NCI-H2081 (cell line): ENCODE measurements at places on chromosomes 2 and 18.

DNA sequence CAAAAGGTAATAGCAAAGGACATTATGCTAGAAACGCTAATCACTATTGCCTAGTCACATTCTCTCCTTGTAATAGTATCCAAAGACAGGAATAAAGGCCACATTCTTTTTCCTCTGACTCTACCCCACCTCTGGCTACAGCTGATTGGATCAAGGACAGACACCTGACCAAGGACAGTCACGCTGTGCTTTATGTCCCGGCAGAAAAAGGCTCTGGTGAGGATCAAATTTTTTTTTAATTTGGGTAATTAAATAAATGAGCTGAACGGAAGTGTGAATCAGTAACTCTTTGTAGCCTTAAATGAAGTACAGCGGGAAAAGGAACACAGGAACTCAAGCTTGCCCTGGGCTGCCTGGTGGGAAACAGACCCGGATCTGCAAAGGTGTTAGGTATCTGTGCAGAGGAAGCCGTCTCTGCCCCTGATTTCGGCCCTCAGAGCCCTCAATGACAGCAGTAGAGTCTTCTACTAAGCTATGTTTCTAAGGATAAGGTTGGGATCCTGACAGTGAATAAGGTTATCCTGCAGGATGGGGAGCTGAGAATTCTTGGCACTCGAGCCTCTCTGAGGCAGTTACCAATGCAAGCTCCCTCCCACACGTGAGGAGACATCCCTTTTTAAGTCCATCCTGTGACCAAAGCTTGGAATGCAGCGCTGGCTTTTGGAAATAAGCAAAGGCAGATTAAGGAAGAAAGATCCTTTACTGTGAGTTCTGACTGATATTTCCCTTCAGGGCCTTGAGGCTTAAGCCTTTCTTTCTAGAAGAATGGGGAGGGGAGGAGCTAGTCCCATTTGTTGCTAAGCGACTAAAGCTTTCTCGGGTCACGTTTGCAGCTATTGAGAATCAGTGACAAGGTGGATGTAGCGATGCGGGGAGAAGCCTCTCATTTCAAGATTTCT lies 37.8 kb upstream of the IKZF2 start:
- no peak for DNase-seq

DNA sequence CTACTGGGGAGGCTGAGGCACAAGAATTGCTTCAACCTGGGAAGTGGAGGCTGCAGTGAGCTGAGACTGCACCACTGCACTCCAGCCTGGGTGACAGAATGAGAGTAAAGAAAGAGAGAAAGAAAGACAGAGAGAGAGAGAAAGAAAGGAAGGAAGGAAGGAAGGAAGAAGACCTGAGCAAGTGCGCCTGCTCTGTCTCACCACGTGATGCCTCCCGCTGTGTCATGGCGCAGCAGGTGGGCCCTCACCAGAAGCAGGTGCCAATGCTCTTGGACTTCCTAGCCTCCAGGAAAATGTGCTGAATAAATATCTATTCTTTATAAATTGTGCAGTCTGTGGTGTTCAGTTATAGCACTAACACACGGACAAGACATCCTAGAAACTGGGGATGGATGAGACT lies 270.0 kb downstream of the CYP26B1 start:
- no peak for DNase-seq

DNA sequence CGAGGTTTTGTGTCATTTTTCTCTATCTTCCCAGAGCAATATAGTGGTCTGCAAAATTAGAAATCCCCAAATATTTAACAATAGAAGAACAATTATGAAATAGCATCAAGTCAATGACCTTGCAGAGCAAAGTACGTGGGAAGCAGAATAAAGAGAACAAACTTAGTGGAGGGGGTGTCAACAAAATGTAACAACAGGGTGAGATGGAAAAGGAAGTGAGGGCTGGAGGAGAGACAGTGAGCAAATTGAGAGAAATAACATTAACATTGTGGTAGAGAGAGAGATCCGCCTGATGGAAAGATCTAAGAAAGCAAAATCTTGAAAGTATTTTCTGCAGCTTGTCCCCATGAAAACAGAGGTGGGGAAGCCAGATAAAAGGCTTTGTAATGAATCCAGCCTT lies 23.4 kb downstream of the ARHGAP15 start:
- DNase-seq = no peak

DNA sequence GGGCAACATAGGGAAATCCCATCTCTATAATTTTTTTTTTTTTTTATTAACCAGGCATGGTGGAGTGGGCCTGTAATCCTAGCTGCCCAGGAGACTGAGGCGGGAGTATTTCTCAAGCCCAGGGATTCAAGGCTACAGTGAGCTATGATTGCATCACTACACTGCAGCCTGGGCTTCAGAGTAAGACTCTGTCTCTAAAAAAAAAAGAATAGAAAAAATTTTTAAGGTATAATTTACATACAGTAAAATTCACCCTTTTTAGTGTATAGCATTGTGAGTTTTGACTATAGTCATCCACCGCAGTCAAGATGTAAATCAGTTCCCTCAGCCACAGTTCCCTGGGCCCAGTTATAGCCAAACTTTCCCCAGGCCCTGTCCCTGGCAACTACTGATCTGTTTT lies 57.1 kb upstream of the MSH6 start:
- DNase-seq = no peak

DNA sequence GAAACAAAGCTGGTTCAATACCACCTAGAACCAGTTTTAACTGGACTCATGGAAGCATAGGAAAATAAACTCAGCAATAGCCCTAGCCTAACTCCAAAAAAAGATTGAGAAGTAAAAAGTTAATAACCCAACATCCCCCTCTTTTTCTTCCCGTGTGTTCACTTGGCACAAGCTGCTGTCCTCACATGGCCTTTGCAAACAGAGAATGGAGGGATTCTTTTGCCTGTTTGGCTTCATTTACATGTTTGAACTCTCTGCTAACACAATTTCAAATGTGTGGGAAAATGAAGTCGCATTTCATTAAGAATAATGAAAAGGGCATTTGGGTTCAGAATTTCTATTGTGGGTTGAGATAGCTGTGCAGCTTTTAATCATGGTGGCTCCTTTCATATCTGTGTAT lies 589.2 kb upstream of the LRRTM1 start:
- DNase-seq = no peak

- no peak for DNase-seq
These were observed 35.3 kb downstream of the NCKAP5 start for GRCh38 chr2:133532919-133533318.

DNA sequence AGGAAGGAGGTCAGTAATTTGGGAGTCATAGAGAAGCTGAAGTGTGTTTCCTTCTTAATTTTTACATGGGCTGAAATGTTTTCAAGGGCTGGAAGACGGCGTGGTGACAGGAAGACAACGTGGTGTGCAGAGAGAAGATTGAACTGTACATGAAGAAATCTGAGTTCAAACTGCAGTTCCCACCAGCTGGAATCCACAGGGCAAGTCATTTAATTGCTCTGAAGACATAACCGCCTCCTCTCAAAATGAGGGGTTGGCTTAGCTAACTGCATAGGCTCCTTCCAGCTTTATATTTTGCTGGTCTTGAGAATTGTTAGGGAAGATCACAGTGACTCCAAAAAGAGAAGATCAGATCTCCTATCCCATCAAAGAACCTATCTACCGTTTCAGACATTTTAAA lies 103.9 kb downstream of the SLC8A1 start:
- DNase-seq = no peak

DNA sequence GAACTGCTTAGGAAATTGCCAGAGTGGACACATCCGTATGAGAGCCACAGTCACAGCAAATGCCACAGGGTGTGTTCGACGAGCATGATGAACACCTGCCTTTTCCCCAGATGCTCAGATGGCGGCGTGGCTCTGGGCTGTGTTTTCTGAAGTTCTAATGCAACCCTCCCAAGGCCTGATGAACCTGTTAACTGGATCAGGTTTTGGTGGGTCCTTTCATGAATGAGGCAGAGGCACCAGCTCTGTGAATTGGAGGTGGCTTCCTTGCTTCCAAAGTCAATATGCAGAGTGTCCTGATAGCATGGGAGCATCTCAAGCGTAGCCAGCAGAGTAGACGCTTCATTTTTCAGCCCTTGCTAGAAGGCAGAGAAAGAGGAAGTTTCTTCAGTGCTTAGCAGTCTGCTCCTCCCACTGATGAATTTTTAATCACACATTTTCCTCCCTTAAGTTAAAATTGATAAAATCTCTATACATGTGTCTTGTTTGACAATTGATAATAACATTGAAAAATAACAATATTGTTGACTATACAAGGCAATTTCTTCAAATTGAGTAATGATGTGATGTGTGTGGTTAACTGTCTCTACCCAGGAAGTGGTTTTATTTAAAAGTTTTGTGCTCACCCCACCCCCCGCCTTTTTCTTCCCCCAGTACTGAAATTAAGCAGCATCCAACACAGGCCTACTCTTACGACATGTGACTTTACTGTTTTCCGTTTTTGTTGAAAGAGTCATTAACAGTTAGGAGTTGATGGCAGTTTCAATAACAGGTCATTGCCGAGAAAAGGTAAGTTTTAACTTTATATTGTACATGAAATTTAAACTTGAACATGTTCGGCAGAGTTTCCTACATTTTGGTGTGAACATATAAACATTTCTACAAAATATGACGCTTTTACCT lies at the start of gene ARHGAP15:
ARHGAP15 (plus strand) TSS at position 739 of the 900 bp plus-strand sequence.
- DNase-seq = no peak

- no peak for DNase-seq
These were observed 296.9 kb downstream of the KCNJ3 start for GRCh38 chr2:154995361-154995760.

- no peak for DNase-seq
These were observed 299.0 kb upstream of the FBXO11 start for GRCh38 chr2:48205137-48205798.

DNA sequence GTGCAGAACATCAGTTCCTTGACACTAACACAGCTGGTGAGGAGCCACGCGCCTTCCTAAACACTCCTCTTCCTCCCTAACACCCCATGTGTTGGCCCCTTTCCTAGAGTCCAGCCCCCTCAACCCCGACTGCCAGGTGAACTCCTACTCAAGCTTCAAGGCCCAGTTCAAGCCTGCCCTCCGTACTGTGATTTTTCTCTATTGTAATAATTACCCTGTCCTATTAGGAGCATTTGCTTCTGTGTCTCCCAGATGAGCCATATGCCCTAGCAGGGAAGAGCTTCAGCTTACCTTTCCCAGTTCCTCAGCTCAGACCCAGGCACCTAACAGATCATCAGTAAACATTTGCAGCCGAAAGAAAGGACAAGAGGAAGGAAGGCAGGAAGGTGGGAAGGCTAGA lies 130.6 kb upstream of the SALL3 start:
- no peak for DNase-seq

GRCh38 chr2:20584045-20584398 lies 66.9 kb downstream of the HS1BP3 start:
- no peak for DNase-seq

- no peak for DNase-seq
These were observed 269.4 kb upstream of the TANK start for GRCh38 chr2:160890667-160891352.

GRCh38 chr2:88078643-88079172 lies 11.1 kb downstream of the SMYD1 start:
- no peak for DNase-seq

DNA sequence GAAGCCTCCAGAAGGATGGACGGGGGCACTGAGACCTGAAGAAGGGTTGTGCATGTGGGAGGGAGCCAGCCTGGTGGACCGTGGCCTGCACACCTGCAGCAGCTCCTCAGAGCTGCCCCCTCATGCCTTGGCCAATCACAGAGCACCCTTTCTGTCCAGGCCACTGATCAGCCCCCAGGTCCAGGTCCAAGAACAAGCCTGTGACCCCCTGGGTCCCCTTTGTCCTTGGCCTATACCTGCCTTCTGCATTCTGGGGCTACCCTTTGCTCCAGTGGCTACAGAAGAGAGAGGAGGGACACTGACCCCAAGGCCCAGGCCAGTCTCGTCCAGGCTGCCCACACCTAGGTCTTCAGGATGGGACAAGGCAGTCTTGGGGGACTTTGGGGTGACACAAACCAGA lies 62.2 kb downstream of the AGAP1 start:
- DNase-seq = no peak

DNA sequence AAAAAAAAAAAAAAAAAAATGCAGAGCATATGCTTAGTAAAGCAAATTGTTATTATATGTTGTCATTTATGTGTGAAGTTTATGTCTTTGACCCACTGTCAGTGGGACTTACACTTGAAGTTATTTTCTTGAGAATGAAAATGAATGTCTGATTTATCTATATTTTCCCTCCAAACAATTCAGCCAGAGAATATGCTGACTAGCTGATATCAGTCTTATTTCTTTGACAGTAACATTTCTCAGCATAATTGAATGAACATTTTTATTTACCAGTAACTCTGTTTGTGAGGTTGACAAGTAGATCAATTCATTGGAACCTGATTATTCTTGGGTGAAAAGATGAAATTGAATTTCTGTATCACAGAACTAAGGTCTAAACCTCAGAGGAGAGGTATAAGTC lies 40.0 kb upstream of the VPS54 start:
- no peak for DNase-seq

DNA sequence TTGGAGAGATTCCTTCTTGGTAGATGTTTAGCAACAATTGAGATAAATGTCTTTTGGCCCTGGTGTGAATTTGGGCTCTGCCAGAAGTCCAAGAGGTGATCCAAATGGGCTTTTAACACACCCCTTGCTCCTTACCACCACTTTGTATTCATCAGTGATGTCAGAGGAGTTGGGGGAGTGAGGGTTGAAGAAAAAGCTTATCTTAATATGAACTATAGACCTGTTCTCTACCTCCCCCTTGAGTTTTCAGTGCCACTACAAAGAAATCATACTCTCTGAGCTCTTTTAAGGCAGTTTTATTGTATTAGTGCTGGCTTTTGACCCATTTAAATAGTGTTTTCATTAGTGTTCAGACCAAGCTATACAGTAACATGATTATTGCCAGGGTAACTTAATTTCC lies 229.1 kb downstream of the PHLPP1 start:
- DNase-seq = no peak

GRCh38 chr2:65450810-65451209 lies 18.4 kb upstream of the SPRED2 start:
- DNase-seq = no peak

GRCh38 chr18:6405237-6406074 lies 9.3 kb downstream of the L3MBTL4 start:
- peak; percentile 86 for DNase-seq

DNA sequence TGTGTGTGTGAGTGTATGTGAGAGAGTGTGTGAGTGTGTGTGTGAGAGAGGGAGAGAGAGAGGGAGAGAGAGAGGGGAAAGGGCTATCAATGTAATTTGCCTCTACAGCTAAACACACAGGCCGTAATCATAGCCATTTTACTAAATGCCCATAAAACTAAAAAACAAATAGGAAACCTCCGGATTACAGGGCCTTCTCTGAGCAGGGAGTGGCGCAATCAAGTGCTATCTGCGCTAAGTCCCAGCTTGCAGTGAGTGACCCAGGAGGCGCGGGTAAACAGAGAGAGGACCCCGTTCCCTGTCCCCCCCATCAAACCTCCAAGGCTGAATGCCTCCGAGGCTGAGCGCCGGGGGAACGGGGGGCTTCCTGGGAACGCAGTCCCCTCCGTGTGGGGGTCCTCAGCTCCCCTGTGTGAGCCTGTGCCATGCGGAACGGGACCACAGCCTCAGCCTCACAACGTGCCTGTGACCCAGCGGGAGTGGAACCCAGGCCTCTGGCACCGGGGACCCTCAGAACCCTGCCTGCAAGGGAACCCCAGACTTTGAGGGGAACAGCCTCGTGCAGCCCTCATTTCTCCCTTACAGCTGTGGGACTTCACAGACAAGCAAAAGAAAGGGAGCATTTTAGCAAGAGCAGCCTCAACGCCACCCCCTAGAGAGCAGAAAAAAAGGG lies 54.7 kb upstream of the ID2 start:
- peak; percentile 69 for DNase-seq
